ENCODE measurements at places on chromosomes 12 and 14.
A peak's percentile ranks its signal among the peaks of the same experiment; 100 is the strongest.

- no peak for DNase-seq
Observed at GRCh38 chr12:109621901-109622364, 48.3 kb downstream of the MVK start.

GRCh38 chr12:2479851-2480535 is 314.8 kb upstream of the FKBP4 start:
- no peak for DNase-seq

DNA sequence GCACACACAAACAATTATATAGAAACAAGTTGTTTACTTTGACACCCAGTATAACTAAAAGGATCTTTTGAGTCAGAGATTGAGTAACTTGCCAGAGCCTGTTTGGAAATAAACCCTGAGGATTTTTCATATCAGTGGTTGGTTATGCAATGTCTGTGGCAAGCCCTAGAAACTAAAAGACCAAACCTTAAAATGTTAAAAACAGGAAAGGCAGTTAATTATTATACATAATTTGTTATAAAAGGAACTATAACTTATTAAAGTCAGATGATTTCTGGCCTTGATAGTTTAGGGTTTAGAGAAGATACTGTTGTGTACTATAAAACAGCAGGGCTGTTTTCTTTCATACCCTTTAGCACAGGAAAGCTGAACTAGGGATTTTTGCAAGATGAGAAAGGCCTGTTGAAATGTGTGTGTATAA is 44.1 kb downstream of the PSEN1 start:
- DNase-seq: no peak

- peak; percentile 60 for DNase-seq
Observed at GRCh38 chr12:53538209-53538689, 31.0 kb upstream of the NPFF start.

GRCh38 chr14:104171895-104172294 is 33.5 kb downstream of the KIF26A start:
- DNase-seq: no peak

DNA sequence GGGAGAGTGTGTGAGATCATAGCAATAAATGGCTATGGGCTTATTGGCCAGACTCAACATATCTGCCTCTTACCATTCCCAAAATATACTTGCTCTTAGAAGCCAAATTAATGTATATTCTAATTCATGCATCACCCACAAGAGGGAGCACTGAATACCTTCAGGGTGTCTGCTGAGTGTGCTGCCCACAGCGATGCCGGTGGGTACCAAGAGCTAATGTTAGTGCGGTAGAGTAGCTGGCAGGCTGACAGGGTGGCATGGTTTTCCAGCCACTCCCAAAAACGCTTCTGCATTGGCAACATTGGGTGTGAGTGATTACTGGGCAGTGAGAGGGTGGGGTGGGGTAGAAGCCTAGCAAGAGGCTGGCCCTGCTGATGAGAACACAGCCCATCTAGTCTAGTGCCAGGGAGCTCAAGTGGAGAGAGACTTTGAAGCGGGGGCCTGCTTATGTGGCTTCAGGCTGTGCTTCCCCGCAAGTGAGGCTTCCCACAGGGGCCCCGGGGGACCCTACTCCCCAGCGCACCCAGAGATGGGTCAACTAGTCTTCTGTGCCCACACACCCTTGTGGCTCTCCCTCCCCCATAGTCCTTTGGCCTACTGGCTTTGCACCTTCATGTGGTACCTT is 9.2 kb upstream of the PLEKHD1 start:
- peak; percentile 59 for DNase-seq

DNA sequence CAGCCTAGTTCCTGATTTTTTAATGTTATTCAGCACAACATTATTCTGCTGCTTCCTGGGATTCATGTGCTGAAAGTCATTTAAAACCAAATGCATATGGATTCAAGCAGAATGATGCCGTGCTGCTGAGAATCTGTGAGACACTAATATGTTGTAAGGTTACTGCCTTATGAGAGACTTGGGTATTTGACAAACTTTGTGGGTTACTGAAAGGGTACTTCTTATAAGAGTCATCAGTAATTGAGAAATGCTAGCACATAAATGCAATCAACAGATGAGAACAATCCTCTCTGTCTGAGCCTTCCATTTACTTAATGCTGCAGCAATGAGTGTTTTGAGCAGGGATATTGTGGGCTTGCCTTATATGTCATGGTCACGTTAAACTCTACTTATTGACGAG is 175.7 kb downstream of the NPAS3 start:
- no peak for DNase-seq

GRCh38 chr12:91627225-91627624 is 444.6 kb upstream of the DCN start:
- DNase-seq: no peak

- no peak for DNase-seq
Observed at GRCh38 chr14:95136631-95137030, 20.7 kb downstream of the DICER1 start.

- DNase-seq: no peak
Observed at GRCh38 chr12:74641694-74642093, 104.1 kb downstream of the ATXN7L3B start.

DNA sequence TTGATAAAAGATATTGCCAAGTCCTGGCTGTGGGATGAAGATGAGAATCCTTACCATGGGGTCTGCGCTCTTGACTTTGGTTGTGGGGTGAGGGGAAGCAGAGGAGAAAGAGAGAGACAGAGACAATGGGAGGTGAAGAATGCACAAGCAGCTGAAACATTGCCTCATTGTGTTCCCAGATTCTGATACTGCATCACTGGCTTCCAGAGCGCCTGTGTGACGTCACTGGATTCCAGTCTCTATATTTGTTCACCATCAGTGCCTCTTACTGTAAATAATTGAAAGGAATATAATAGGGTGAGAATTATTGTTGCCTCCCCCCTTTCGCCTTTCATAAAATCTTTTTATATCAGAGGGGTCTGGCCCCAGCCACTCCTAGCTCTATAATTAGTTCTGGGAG is 188.9 kb upstream of the NTF3 start:
- no peak for DNase-seq

- no peak for DNase-seq
Observed at GRCh38 chr14:54330876-54331275, 65.9 kb upstream of the CDKN3 start.

DNA sequence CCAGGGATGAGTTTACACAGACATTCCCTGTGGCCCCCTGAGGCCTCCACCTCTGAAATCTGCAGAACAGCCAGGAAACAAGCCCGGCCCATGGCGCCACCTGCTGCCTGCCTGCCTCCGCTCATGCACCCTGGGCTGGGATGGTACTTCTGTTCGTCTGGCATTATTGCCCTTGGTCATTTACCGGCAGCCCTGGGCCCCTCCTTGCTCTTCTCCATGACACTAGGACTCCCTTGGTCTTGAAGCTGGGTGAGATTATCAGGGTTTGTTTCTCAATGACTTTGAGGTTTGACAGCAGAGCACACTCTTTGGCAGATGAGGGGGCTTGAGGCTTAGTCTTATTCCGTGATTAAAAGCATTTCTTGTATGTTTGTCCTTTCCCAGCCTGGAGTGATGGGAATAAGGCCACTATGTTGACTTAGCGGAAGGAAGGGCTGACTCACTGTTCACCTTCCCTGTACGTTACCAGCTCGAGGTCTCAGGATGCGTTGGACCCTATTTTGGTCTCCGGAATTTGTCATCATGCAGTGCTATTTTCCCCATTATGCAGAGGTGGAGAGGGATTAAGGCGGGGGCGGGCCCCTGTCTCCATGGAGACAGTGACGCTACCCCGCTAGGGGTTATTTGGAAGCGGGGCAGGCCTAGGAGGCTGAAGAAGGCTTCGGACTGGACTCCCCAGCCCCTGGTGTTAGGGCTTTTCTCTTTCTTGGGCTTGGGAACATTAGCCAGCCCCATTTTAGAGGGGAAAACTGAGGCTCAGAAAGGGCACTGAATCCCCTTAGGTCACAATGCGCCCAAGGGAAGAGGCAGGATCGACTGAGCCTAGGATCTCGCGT is 706 bp upstream of the PEX5 start:
- peak; percentile 27 for DNase-seq

GRCh38 chr12:77058740-77059139 is 6.6 kb downstream of the E2F7 start:
- no peak for DNase-seq

GRCh38 chr14:71056168-71056567 is 148.9 kb downstream of the PCNX1 start:
- DNase-seq: no peak

- no peak for DNase-seq
Observed at GRCh38 chr14:66610154-66610563, 102.2 kb downstream of the GPHN start.

GRCh38 chr14:76313303-76313702 is 62.6 kb upstream of the ESRRB start:
- DNase-seq: no peak

GRCh38 chr12:124741211-124741610 is 122.5 kb downstream of the SCARB1 start:
- DNase-seq: no peak

DNA sequence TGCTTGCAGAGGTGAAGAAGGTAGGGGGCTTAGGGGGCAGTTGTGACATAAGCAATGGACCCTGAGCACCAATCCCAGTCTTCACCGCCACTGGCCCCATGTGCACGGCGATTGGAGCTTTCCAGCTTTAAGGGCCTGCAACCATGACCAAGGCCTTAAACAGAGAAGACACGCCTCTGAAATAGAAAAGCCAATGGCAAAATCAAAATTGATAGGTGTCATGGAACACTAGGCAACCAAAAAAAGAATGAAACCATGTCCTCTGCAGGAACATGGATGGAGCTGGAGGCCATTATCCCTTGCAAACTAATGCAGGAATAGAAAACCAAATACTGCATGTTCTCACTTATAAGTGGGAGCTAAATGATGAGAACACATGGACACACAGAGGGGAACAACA is 146.3 kb downstream of the SCARB1 start:
- no peak for DNase-seq

DNA sequence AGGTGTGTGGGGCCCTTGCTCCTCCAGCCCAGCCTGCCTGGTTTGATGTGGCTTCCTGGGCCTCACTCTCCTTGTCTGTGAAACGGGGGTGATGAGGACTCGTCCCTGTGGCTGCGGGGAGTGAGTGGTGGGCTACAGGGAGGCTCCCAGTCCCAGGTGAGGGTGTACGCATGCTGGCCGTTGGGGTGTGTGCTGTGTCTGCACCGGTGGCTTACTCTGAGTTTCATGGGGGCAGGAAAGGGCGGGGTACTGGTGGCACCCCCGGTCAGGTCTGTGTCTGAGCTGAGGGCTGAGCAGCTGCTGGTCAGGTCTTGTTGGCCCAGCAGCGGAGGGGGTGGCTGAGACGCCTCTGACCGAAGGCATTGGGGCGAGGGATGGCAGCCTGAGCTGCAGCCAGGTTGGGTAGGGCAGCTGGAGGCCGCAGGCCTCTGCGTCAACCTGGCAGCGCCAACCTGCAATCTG is 11.2 kb downstream of the ULK1 start:
- DNase-seq: no peak

DNA sequence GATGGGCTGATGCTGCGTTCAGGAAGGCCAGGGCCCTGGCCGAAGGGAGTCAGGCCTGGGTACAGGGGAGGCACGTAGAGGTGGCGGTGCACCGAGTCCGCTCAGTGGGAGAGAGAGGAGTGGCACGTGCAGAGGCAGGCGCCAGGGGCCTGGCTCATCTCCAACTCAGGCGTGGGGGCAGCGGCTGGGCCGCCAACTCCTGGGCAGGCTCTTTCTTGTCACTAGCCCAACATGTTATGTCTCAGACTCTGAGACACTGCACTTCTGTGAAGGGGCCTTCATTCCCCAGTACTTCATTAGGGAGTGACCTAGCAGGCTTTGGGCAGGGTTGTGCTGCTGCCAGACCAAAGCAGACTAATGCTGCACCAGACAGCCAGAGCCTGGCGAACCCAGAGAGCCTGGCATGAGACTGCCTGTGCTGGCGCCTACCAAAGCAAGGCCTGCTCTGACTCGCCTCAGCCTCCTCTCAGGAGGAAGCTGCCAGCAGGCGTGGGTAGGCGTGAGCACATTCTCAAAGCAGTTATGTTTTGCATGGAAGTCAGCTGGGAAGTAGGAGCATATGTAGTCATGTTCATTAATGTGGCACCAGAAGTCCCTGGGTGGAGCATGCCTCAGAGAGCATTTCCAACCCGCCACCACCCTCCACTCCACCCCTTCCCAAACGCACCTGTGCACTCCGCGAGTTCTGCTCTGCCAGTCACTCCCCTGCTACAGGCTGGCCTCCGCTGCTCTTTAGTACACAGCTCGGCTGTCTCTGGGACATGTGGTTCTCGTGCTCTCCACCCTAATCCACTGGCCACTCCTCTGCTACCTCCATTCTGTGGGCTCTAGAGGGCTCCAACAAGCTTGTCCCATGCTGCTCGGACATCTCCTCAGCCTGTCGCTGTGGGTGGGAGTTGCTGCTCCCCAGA is 9.7 kb downstream of the CKB start:
- DNase-seq: peak; percentile 93

DNA sequence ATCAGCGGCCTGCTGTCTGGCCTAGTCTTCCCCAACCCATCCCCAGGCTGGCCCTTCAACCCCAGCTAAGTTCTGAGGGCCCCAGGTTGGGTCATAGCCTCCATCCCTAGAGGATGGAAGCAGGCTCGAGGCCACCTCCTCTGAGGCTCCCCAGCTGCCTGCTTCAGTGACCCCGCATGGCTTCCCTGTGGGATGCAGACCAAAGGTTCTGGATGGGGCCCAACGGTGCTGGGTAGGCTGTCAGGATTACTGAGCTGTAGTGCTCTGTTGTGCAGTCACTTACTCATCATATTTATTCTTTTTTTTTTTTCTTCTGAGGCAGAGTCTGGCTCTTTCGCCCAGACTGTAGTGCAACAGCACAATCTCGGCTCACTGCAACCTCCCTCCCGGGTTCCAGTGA is 92.0 kb downstream of the IRF2BPL start:
- no peak for DNase-seq

GRCh38 chr12:43848786-43849185 is 12.9 kb downstream of the TMEM117 start:
- no peak for DNase-seq

DNA sequence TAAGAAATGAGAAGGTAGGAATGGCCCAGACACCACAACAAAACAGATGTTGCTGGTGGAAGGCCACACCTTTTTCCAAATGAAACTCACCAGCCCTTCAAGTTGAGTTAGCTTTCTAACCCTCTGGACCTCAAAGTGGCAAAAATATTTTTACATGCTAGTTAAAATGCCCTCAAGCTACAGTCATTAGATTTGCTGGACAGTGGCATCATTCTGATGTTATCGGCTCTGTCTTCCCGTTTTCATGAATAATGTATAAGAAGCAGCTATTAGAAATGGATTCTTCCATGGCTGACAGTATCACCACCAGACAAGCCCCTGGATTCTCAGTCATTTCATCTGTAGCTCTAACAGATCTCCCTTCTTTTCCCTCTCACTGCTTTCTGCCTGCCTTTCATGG is 37.1 kb upstream of the PLXNC1 start:
- DNase-seq: no peak

DNA sequence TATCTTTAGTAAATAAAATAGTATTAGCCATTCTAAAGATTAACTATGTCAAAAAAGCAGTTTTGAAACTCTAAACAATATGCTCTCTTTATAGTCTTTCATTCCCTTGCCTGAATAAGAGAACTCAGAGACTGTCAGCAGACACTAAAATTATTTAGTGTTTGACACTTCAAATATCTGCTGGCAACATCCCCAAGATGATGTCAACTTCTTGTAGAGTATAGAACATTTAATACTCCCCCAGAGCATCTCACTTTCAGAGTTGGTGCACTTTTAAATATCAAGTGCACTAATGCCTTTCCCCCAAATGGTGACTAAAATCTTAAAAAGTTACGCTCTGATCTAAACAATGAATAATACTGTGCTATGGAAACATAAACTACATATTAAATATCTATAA is 374.9 kb downstream of the SLC6A15 start:
- no peak for DNase-seq

- DNase-seq: no peak
Observed at GRCh38 chr14:35389315-35389667, 15.3 kb downstream of the NFKBIA start.

- no peak for DNase-seq
Observed at GRCh38 chr14:93045211-93045674, 70.5 kb downstream of the ITPK1 start.

Measured in NCI-H2107 (cell line).